ENCODE measurements at places on chromosomes 6 and 20.

DNA sequence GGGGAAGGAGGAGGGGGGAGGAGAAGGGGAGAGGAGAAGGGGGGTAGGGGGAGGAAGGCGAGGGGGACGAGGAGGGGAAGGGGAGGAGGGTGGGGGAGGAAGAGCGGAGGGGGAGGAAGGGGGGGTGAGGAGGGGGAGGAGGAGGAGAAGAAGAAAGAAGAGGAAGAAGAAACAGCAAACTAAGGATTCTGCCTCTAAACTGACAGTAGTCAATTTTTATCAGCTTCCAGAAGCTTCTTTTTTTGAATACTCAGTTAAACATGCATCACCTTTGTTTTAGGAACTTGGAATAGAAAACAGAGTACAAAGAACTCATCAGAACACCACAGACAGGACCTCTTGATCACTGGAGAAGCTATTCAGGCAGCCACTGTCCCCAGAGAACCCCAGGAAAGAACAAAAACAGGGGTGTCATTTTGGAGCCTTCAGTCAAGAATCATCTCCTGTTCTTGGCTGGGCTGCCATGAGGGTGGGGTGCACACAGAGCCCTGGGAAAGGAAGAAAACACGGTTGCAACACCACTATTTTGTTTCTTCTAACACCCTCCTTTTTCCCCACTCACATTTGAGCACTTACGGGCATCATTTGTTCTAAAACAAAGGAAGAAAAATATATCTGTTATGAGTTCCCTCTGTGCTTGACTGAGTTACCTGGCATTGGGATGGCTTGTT lies 67.4 kb downstream of the TMEM170B start:
- DNase-seq: no peak

DNA sequence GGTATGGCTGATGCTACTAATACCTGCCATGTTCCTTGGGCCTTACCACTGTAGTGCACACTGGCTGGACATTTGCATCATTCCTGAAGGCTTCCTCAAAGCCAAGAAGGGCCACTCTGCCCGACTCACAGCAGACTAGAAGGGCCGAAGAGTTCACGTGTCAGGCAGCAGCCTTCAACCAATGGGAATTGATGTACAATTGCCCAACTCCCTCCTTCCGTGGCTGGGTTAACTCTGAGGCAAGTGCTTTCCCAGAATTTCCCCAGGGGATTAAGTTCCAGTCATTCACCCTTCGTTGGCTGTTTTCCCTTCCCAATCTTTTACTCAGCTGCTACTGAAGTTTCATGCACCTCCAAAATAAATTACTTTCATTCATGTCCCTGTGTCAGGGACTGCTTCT lies 29.8 kb downstream of the PSMB9 start:
- DNase-seq: no peak

- DNase-seq: no peak
These were observed 32.3 kb upstream of the CD83 start for GRCh38 chr6:14085176-14085787.

- DNase-seq: no peak
These were observed 51.8 kb upstream of the AFDN start for GRCh38 chr6:167774881-167775280.

GRCh38 chr6:161064915-161065314 lies 73.3 kb downstream of the MAP3K4 start:
- no peak for DNase-seq

- DNase-seq: no peak
These were observed 192.1 kb downstream of the BMP7 start for GRCh38 chr20:57074386-57074785.

DNA sequence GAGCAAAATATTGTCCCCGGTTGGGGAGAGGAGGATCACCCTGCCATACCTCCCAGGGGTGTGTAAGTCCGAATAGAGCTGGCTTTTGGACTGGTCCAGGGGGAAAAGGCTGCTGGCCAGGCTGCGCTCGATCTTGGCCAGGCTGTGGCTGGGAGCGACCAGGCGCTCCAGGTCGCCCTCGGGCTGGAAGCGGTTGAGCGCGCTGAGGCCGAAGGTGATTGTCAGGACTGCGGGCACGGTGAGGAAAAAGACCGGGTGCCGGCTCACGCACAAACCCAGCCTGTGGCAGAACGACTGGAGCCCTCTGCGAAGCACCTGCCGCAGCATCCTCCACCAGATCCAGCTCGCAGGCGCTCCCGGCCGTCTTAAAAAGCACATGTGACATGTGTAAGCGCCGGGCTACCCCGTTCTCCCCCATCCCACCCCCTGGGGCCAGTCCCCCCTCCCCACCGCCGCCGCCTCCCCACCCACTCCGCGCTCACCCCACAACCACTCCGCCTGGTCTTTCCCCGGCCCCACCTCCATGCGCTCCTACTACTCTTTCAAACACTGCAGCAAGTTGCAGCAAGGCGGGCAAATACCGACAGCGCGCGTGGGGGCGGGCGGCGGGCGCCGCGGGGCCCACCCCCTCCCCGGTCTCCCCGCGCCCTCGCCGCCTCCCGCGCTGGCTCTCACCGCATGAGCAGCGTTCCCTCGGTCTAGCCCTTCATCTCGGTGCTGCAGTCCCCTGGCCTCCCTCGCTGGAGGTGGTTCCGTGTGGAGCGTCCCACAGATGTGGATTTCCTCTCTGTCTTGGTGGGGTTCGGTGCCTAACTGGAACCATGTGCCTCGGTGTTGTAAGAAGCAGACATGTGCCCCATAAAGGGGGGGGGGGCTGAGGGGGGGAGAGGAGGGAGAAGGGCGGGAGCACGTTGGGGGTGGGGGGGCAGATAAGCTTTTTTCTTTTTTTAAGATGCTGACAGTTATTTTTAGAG lies 42.4 kb downstream of the PTCHD4 start:
- DNase-seq: no peak

DNA sequence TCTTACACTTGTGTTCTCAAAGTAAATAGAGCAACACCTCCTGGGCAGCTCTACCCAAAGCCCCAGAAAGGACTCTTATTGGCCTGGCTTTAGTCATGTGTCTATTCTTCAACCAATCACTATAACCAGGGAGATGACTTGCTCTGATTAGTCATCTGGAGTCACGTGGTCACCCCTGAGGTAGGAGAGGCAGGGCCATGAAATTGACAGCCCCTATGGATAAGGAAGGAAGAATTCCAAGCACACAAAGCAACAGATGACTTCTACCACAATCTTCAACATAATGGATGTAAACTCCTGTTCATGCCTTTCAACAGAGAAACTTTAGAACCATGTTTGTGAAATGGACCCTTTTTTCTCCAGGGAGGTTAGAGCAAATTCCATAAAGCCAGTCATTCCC lies 24.6 kb upstream of the EYA2 start:
- no peak for DNase-seq

GRCh38 chr6:169175360-169175887 lies 78.2 kb downstream of the THBS2 start:
- DNase-seq: no peak

DNA sequence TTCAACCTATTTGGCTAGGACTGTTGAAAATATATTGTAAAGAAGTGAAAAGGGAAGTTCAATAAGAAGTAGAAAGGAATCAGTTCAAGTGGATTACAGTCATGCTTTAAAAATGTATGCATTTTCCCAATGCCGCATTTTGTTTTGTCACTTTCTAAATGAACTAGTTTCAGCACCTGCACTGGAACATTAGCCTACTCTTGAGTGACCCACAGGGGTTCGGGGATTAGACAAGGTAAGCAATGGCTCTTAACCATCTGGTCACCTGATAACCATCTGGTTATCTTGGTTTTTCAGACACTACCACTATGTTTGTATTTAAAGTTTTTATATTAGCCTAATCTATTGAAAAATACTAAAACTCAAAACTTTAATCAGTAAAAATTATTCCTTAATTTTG lies 97.6 kb downstream of the CD164 start:
- DNase-seq: no peak

DNA sequence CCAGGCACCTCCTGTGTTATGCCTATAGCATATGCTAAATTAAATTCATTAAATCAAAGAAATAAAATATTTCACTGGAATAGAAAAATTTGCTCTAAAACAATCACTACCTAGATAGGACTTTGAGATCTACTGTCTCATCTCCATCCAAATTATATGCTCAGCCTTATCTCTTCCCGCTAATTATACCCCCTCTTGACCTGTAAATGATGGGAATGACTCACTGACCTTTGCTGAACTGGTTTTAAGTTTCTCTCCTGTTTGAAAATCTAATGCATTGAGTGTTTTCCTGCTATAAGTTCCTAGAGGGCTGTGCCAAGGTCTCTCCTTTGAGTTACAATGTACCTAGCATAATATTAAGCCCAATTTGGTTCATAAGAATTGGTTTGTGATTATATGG lies 110.1 kb downstream of the BMP2 start:
- DNase-seq: no peak

- DNase-seq: no peak
These were observed 2.4 kb downstream of the LRRN4 start for GRCh38 chr20:6051505-6051904.

DNA sequence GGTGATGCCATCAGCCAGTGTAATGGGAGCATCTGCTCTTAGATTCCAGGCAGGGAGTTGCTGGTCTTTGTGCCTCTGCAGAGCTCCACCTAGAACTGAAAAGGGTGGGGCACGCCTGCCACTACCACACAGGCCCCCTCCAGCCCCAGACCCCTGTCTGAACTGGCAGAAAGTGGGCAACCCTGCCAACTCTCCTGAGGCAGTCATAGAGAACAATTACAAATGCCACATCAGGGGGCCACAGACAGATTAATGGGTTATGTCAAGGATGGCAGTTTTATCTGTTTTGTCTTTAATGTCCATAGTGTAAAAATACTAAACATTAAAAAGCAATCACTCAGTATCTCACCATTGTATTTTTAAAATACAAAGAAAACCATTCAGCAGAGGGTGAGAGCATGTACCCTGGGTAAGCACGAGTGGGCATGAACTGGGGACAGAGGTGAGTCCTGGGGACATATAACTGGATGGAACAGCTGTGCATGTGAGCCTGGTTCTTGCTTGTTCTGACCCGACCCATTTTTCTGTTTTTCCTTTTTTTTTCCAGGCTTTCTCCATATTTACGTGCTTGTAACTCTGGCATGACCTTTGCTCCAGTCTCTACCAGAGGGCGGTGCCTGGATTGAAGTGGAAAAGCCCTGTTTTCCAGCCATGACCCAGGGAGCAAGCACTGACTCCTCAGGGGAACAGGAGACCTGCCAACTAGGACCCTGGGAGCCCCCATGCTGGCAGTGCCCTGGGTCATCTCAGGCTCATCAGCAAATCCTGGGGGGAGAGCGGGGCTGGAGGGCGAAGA lies 8.2 kb downstream of the TRAF3IP2 start:
- DNase-seq: no peak

- no peak for DNase-seq
These were observed 41.2 kb downstream of the PLCG1 start for GRCh38 chr20:41178495-41178894.

DNA sequence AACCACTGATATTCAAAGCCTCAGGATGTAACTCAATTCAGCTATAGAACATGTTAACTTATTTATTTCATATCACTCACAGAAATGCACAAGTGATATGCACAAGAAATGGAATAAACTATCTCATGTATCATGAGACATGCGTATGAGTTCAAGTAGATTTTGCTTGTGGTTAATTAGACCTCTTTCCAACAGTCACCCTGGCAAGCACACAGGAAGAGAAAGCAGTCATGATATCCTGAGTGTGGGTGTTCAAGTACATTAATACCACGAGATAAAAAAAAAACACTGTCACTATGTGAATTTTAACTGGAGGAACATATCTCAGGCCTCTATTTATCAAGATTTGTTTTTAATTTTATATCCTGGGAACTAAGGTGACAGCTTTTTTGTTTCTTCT lies 64.2 kb downstream of the LAMP5 start:
- no peak for DNase-seq

GRCh38 chr20:8568075-8568474 lies 436.0 kb downstream of the PLCB1 start:
- no peak for DNase-seq

DNA sequence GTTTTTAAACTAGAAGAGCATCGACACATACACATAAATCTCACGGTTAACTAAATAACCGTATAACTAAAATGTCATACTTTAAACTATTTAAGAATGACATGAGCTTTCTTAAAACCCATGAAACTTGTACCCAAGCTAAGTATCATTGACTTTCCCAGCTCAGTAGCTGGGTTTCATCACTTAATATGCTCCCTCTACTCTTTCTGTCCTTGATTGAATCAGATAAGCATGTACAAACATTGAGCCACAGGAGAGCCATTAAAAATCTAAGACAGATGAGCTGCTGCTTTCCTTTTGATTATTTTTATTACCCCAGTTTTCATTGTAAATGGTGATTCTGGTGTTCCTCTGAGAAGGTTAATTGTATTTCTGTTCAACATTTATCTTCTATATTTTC lies 115.8 kb downstream of the FOXO3 start:
- no peak for DNase-seq

DNA sequence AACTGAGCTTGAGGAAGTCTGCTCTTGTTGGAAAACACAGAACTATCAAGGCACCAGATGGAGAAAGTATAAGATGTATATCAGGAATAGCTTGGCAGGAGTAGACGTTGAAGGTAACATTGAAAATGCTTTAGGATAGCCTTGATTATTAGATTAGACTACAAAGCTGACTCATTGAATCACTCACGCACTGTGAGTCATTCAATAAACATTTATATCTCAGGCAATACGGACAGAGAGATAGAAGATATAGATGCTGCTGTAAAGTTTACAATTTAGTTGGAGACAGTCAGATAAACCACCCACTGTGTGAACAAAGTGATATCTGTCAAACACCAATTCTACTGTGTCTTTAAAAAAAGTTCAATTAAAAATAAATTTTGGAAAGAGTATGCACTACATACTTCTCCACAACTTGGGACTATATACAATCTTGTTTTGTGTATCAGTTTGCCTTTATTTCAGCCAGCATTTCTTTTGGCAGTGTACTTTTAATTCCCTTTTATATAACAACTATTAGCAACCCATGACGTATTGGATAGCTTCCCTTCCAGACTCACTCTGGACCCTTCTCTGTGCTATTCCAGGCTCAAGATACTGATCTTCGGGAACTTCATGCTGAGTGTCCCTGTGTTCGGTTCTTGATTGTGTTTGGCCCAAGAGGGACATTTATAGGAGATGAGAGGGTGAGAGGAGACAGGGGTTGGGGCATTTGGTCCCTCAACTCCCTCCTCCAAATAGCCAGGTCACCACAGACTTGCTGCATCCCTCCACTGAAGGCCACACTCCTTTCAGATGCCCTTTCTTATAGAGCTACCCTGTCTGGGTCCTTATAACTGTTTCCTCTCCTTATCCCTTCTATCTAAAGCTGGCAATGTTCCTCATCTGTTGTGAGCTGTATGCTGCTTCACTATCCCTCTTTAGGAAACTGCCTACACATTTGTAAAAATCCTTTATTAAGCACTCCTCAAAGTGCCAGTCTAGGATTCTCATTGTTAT lies 176.6 kb upstream of the PTPRK start:
- no peak for DNase-seq
